ENCODE measurements at places on chromosomes 5 and 9.

GRCh38 chr9:93517331-93517730 lies 59.1 kb upstream of the PHF2 start:
- no peak for DNase-seq

GRCh38 chr5:127705120-127705892 lies 2.1 kb downstream of the CCDC192 start:
- no peak for DNase-seq

DNA sequence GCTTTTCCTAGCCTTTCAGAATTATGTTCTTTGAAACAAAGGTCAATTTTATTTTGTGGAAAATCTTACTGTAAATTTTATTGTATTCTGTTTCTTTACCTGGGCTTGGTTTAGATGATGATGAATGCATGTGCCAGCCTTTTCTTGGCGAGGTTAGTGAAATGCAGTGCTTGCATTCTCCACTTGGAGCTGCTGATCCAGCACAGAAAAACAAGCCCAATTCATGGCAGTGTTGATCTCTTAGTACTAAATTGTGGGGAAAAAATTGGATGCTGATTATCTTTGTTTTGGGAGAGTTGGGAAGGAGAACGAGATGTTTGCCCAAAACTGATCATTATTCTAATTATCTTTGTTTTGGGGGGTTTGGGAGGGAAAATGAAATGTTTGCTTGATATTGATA lies 3.7 kb downstream of the HABP4 start:
- DNase-seq: no peak

GRCh38 chr5:33180900-33181299 lies 259.9 kb upstream of the TARS1 start:
- DNase-seq: no peak

DNA sequence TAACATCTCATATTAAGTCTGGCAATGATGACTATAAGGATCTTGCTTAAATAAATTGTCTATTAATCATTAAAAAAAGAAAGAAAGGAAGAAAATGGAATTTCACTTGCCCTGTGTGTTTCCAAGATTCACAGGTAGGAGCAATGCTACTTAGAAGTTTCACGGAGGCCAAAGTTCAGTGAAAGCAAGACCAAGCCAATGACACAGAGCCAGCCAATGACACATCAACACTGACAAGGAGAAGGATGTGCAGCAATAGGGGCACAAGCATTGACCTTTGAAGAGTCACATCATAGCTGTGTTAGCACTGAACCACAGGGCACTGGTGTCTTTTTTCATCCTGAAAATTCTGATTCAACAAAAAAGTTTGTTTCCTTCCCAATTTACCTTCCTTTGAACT lies 364.3 kb downstream of the PDE4D start:
- DNase-seq: no peak

DNA sequence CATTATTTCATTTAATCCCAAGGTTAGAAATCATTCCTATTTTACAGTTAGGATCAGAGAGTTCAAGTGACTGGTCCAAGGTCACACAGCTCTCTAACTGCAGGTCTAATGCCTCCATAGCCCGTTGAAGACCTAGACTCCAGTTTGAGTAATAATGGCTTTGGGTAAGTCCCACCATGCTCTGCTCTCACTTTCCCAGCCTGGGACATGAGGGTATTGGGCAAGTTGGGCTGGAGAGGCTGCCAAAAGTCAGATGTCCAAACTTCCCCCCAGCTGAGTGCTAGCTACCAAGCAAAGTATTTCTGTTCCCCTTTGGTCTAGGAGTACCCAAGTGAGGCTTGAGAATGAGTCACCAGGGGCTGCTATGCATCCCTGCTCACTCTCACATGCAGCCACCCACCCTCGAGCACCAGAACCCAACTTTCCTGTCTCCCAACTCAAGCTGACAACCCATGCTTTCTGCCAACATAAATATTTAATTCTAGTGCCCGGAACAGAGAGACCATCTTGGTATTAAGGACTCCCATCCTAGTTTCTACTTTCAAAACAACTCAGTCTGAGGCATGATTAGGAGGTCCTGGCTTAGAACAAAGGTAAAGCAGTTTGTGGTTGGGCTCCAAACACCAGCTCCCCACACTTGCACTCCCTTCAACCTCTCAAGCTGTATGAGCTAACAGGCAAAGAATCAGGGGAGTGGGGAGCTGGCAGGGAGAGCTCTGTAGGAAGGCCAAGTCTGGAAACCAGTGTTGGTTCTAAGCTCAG lies 236.5 kb upstream of the TRIM32 start:
- DNase-seq: no peak

DNA sequence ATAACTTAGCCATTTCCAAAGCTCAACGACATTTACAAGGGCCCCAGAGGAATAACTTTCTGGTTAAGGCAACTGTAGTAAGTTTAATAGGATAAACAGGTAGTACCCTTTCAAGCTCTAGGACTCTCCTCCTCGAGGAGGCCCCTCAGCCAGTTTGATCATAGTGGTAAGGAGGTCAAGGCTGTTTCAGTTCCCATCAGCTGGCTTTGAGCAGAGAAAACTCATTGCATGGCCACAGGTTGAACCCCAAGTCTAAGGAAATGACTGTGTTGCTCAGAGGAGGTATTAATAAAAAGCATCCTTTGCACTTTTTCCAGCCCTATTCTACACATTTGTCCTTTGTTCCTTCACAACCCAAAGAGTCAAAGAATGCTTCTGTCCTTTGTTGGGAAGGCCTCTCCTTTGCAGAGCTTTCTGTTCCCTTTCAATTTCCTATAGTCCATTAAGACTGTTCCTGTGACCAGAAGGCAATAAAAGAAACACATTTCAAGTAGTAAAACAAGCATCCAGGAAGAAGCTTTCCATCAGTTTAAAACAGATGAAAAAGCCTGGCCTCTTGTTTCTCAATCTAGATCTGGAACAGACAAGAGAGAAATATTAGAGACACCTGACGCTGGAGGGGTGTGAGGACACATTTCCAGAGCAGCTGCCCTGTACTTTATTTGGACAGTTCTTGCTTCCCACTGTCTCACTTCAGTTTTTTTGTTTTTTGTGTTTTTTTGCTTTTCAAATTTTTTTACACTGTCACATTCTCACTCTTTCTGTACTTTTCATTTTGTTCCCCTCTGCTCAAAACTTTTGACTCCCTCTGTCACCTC lies 54.1 kb downstream of the PRRC1 start:
- no peak for DNase-seq

DNA sequence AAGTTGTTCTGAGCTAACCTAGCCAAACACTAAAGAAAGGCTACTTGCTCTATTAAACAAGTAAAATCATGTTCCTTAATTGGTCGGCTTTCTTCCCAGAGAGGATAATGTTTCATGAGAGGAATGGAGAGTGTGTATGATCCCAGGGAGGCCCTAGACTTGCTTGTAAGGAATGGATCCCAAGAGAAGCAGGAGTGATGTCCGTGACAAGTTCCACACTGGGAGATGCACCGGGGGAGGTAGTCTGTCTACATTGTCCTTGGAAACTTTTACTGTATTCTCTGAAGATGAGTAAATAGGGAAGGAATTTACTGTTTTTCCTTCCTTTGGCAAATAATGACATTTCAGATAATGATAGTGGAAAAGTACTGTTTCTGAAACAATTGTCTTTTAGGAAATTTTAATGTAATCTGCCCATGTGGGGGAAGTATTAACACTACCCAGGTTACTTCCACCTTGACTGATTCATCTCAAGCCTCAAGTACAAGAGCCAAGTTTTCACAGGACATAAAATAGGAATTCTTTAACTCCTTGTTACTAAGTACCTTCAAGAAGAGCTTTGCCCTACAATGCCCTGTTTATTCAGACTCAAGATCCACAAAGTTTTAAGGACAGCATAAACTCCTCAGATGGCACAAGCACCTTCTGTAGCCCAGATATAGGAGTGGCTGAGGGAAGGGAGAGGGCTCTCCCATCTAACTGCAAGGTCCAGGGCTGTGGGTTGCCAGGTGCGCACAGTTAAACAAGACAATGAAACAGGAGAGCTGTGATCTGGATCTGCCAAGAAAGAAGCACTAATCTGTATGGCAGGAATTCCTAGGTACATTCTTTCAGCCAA lies 152.1 kb downstream of the GNA14 start:
- no peak for DNase-seq

DNA sequence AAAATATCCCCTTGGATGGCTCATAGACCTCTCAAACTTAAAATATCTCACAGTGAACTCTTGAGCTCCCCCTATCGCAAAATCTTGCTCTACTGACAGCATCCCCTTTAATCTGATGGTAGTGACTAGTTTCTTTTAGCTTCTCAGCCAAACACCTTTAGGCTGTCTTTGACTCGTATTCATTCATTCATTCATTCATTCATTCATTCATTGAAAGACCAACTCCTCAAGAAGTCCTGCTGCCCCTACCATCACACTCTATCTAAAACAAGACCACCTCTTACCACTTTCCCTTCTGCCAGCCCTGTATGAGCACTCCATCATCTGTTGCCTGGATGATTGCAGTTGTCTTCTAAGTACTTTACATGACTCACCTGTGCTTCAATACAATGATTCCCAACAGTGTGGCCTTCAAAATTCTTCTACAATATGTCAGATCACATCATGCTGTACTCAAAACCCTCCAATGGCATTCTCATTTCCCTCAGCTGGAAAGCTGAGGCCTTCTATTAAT lies 46.8 kb downstream of the ITGA2 start:
- DNase-seq: no peak

- DNase-seq: no peak
These were observed 26.8 kb downstream of the NR4A3 start for GRCh38 chr9:99848447-99848846.

DNA sequence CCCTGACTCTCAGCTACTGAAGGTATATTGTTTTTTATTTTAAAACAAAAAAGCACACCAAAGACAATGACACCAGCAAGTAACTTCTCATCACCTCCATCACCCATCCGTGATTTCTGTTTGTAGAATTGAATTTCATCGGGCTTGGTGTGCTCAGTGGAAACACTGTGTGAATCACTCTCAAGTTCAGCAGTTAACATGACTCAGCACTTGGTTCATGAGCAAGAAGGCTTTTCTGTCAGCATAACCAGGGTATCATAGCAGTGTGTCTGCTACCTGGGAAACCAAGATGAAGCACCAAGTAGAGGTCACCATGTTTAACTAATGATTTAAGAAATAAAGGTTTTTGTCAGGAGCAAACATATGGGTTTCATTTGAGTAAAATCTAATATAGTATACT lies 123.7 kb downstream of the INSYN2B start:
- no peak for DNase-seq

DNA sequence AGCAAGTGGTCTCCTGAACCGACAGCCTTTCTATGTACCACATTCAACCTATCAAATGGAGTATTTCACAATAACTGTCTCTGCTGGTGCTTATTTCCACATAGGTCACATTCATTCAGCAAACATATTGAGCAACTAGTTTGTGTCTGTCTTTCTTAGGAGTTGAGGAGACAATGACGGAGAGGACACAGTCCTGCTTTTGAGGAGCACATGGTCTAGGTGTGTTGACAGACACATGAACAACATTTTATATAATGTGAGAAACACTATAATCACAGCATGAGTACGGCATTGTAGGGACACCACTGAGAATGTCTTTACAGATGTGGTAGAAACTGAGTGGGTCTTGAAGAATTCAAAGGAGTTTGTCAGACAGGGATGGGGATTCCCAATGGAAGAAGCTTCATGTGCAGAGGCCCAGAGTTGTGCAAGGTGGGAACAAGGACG lies 28.5 kb downstream of the NFIL3 start:
- no peak for DNase-seq

DNA sequence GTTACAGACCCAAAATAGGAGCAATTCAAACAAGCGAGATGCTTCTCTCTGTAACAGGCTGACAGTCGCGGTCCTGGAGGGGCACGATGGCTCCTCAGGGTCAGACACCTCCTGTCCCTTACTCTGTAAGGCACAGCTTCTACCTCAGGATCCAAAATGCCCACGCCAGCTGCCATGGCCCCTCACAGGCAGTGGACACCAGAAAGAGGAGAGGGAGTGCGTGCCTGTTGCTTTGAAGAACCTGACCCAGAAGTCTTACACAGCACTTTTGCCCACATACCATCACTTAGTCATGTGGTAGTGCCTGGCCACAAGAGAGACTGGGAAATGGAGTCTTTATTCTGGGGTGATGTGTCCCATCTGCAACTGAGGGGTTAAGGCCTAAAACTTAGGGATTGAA lies 11.6 kb upstream of the ABL1 start:
- DNase-seq: no peak

GRCh38 chr5:175878544-175879438 lies 7.4 kb downstream of the CPLX2 start:
- no peak for DNase-seq
